ENCODE measurements at places on chromosomes 7 and 10. TPM values are rescaled to one million over a fixed set of nuclear protein-coding genes. Genes with fewer than 3 reads are reported as not detected.

ANKRD30A gene
- polyA plus RNA-seq = not detected

TMEM229A gene
- 1.6 TPM for polyA plus RNA-seq

DNA sequence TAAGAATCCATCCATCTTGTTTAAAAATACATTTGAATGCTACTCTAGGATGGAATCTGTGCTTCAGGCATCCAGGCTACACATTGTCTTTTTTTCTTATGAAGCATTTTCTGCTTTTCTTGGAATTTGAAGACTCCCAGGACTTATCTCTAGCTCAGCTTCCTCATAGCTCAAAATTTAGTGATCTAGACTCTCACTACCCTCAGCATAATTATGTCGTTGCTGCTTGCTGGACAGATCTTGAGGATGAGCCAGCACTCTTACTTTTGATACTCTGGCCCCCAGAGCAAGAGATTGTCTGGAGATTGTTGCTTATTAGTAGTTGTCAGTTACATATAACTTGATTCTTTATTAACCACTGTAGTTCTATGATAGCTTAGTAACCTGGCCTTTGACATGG lies 83.3 kb upstream of the FGL2 start:
- no peak for DNase-seq

DLX5 gene
- polyA plus RNA-seq = 13.0 TPM

DNA sequence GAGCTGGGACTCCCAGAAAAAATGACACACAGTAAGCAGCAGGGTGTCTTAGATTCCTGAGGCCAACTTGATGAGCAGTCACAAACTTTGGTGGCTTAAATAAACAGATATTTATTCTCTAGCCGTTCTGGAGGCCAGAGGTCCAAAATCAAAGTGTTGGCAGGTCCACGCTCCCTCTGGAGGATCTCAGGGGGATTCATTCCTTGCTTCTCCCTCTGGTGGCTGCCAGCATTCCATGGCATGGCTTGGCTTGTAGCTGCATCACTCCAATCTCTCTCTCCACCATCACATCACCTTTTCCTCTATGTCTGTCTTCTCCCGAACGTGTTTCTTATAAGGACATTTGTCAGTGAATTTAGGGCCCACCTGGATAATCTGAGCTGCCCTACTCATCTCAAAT lies 98.4 kb downstream of the OSBPL3 start:
- DNase-seq = no peak

DNA sequence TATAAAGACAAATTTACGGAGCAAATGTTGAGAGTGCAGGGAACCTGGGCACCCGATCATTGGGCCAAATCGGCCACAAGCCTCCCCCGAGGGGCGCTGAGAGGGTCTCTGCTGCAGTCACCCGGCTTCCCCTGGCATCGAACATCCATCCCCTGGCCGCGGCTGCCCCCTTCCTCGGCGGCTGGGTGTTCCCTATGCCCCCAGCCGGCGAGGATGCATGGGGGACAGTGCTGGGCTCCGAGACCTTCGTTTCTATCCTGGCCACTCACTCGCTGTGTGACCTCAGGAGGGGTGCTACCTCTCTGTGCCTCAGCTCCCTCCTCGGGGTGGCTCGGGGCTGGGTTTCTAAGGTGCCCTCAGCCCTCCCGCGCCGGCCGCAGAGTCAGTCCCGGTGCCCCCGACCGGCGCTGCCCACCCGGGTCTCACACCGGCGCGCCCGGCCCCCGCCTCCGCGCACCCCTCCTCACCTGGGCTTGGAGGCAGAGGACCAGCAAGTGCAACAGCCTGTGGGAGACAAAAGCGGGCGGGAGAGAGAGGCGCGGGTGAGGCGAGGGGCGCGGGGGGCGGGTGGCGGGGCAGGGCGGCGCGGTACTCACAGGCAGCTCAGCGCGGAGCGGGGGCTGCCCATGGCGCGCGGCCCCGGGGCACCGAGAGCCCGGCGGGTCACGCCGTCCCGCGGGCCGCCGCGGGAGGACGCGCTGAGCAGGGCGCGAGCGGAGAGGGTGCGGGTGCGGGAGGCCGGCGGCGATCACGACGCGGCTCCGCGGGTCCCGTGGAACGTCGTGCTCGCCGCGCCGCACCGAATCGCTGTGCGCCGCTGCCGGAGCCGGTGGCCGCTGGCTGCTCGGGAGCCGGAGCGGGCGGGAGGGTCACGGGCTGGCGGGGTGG lies at the start of gene FGF8:
Gene FGF8, minus strand, starts transcription at position 842 of the 888 bp plus-strand sequence. Its CDS starts 214 bp downstream, at position 628.
- no peak for DNase-seq
